ENCODE measurements at places on chromosomes 5 and 9.

DNA sequence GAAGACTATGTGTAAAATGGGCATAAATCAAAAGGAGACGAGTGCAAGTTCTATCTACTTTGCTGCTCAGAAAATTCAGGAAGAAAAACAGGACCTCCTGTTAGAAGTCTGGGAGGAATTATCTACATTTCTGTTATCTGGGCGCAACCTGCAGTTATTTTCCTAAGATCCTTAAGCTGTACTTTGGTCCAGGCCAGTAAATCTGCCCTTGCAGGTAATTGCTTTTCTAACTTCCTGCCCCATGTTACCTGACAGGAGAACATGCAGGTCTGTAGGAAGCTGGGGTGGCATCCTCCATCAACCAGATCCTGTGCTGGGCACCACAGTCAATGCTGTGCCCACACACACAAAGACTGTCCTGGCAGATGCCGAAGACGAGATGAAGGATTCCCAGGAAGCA lies 5.7 kb downstream of the CCNJL start:
- DNase-seq = no peak

GRCh38 chr5:29896646-29897045 lies 1296.8 kb upstream of the CDH6 start:
- DNase-seq = no peak

DNA sequence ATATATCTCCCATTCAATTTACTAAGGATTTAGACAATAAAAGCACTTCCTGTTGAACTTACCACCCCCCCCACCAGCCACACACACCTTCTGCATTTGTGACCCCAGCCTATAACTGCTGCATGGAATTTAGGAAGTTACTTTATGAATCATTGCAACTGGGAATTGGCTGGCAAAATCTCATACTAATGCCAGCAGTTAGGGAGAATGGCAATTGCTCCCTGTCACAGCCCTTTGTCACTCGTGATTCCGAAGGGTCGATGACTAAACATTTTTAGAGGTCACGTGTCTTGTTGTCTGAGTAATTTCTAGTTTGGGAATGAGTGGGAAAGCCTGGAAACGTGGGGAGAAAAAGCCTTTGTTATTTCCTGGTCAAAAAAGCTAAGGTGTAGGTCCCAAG lies 46.6 kb upstream of the PCA3 start:
- DNase-seq = peak; percentile 40

- DNase-seq = no peak
Measured at GRCh38 chr5:113295111-113295539, 139.7 kb downstream of the TSSK1B start.

- DNase-seq = no peak
Measured at GRCh38 chr9:114285166-114285867, 37.6 kb upstream of the ORM1 start.

GRCh38 chr9:3138231-3139229 lies 294.6 kb upstream of the PUM3 start:
- no peak for DNase-seq

DNA sequence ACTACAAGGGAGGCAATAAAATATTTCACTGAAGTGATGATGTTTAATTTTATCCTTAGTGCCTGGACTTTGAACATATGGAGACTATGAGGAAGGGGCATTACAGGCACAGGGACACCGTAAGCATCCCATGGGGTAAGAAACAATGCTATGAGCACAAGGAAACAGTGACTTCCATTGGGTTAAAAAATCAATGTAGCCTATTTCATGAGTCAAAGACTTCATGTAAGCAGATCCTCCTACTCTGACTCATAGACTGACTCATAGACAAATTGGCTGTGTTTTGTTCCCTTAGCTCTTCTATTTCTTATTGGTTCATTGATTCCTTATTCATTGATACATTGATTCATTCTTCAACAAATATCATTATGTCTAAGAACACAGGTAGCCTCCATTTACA lies 351.0 kb downstream of the PRELID2 start:
- no peak for DNase-seq

- DNase-seq = no peak
Measured at GRCh38 chr5:135941711-135942110, 13.1 kb downstream of the LECT2 start.

DNA sequence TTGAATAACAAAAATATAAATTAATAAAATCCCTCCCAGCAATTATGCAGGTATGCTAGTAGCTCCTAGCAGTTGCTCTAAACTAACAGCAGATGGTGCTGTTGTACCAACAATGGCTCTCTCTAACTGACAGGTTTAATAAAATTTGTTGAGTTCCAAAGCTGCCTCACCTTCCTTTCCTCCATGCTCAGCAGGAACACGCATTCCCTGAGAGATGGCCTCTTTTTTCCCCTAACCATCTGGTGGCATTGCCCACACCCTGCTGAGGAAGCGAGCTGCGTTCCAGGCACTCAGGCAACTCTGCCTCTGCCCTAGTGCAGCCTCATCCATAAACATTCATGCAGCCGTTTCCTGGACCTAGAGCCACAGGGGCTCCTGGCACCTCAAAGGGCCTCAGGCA lies 106.2 kb downstream of the KLHL3 start:
- DNase-seq = no peak

GRCh38 chr5:77798456-77798855 lies 22.3 kb upstream of the TBCA start:
- DNase-seq = no peak

DNA sequence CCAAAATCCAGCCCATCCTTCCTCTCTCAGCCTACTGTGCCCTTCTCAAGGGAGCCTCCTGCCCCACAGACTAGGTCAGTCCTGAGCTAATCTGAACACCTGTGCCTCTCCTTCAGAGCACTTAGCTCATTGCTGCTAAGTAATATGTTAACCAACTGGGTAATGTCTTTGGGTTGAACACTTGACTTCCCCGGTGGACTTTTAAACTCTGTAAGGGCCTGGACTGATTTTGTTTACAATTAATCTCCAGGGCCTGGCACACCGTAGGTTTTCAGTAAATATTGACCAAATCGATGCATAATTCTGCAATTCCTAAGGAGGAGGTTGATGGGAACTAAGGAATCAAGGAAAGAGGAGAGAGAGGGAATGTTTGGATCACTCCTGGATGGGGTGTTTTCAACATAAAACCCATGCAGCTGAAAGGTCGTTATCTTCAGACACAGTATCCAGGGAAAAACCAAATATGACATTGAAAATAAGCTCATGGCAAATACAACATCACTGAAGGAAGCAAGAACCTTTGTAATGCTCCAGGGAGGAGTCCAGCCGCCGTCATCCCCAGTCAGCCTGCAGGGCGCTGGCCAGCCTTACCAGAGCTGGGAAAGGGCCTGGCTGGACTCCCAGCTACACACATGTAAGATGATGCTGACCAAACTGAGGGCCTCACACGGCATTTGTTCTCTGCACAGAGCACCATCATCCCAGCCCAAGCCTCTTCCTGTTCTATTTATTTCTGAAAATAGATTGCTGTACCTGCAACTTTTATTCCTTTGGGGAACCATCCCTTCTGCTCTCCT lies 166.3 kb downstream of the C5orf15 start:
- no peak for DNase-seq

DNA sequence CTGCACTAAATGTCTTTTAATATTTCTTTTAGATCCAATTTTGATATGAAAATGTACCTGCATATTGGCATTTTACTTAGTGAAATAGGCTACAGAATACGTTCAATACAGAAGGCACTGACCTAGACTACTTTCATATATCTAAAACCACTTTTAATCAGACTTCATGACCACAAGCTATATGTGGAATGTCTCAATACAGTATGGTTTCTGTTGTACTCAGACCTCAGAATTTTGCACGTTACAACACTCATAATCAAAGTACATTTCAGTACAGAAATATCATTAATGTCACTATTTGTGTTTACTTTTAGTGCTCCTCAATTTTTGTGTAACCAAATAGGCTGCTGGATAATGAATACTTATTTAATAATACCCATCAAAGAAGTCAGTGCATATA lies 74.8 kb downstream of the MEF2C start:
- DNase-seq = no peak

DNA sequence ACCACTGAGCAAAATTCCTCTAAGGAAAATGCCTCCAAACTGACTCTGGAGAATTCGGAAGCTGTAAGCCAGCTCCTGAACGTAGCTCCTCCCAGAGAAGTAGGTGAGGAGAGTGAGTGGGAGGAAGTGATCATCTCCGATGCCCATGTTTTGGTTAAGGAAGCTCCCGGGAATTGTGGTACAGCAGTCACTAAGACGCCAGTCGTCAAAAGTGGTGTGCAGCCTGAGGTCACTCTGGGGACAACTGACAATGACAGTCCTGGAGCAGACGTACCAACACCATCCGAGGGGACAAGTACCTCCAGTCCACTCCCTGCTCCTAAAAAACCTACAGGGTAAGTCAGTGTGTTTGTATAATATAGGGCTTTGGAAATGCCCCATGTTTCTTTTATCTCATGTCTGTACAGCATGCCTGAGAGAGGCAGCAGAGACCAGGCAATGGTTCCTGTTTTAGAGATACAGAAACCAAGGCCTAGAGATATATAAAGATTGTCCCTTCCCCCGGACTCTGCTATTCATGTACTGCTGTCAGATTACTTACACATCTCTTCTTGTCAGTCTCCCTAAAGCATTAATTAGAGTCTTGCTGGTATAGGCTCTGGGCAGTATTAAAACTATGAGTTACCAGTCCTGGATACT lies 23.9 kb downstream of the HMGXB3 start:
- no peak for DNase-seq

GRCh38 chr9:113343732-113344231 lies 3.7 kb upstream of the WDR31 start:
- DNase-seq = peak; percentile 95

DNA sequence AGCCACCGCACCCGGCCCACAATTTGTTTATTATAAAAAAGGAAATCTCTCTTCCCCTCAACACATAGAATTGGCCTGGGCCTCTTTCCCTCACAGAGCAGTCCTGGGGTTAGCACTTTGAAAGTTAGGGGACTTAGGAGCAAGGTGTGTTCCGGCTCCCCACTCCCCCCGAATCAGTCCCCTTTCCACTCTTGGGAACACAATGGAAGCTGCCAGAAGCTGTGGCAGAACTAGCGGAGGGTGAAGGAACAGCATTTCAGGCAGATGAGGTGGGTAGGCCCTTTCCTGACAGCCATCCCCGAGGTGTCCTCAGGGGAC lies 16.4 kb upstream of the C5orf47 start:
- no peak for DNase-seq

DNA sequence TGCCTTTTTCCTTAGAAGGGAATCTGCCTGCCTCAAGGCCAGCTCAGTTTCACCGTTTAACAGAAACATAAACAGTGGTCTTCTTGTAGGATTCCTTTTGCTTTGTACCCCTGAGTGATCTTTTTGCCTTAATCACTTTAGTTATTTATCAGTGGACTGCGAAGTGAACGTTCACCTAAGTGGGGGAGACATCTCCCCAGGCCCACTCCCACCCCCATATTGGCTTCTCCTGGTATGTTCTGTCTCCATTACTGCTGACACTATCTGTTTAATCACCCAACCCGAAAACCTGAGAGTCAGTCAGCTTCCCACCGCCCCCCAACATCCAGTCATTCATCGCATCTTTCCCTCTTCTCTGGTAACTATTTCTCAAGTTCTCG lies 1.4 kb downstream of the SKP2 start:
- DNase-seq = no peak

DNA sequence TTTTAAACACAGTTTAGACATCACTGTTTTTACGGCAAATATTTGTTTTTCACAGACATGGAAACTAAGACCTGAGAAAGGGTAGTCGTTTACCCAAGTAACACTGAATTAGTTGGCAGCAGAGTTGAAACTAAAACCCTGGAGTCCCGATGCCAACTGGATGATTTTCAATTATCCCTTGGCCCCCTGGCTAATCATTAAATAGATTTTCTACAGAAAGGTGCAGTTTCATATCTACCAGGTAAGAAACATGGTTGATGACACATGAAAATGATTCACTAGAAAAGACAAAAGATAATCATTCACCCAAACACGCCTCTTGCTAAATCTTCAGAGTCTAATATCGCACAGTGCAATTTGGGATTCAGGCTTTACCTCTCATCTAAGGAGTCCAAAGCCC lies 136.9 kb downstream of the SEMA5A start:
- no peak for DNase-seq

Measured in globus pallidus (tissue), 1 donor.